ENCODE measurements at places on chromosomes 13 and 19.

- no peak for DNase-seq
Measured at GRCh38 chr13:30751183-30751933, 16.0 kb downstream of the ALOX5AP start.

DNA sequence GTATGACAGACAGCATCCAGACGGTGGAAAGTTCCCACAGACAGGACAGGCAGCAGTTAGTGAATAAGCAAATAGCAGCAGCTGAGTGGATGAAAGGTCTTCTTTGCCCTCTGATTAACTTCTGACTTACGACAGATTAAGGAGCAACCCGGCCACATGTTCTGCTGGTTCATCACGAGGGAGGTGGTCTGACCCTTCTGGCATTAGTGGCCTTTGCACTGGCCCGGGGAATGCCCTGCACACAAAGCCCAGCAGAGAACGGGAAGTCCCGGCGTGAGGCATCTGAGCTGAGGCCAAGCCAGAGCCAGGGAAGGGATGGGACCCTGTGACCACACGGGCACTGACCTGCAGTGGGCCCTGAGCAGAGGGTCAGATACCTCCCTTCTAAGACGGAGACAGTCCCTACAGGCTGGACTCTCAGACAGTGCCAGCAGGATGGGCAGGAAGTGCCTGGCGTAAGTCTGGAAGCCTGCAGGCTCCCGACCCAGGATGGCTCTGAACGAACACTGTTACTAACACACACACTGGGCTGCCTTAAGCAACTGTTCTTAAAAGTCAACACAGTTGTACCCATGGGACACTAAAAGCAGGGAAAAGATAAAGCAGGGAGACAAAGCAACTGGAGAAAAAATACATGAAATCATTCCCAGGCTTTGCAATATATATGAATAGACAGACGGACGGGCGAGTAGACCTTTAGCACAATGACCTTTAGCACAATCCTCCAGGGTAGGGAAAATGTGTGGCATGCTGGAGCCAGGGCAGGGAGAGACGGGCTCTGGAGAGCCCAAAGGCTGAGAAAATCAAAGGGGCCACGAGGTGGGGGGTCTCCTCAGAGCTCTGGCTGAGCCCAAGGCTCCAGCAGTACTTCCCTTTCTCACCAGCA, 6.3 kb downstream of the C19orf12 start:
- DNase-seq, result no peak

DNA sequence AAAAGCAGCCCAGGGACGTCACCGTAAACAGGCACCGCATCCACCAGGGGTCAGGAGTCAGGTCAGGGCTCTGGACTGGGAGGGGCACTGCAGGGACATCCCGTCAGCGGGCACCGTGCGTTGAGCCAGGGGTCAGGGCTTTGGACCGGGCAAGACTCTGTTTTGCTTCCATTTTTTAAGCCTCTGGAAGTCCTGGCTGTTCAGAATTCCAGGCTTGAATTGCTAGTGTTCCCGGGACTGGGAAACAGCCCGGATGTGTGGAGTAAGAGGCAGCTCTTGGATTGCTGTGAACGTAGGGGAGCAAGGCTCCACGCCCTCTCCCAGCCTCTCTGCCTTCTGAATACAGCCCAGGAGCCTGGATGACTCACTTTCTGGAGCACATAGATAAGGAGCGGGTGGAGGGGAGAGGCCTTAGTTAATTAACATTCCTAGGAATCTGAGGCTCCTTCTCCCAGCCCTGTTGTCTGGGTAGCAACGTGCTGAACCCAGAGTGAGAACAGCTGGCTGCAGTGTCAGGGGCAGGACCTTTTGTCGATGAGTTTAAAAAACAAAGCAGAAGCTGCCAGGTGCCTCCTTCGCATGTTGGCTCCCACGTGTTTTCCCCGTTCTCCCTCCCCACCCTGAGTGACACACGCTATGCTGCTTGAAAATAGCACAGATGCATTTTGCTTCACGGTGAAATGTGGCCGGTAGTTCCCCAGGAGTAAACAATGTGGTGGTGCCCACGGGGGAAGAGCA, 21.9 kb downstream of the ATP11A start:
- DNase-seq, result no peak

- DNase-seq, result no peak
Measured at GRCh38 chr13:25980255-25980654, 71.6 kb downstream of the SHISA2 start.

- DNase-seq, result no peak
Measured at GRCh38 chr19:46411925-46412649, 1.3 kb downstream of the CCDC8 start.

DNA sequence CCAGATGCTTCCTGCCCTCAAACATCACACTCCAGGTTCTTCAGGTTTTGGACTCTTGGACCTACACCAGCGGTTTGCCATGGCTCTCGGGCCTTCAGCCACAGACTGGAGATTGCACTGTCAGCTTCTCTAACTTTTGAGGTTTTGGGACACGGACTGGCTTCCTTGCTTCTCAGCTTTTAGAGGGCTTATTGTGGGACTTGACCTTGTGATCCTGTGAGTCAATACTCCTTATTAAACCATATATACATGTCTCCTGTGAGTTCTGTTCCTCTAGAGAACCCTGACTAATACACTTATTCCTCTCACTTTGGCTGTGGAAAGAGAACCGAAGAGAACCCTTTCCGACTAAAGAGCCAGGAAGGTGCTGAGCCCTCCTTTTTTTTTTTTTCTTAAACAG, 53.6 kb downstream of the LMO7 start:
- DNase-seq, result no peak

DNA sequence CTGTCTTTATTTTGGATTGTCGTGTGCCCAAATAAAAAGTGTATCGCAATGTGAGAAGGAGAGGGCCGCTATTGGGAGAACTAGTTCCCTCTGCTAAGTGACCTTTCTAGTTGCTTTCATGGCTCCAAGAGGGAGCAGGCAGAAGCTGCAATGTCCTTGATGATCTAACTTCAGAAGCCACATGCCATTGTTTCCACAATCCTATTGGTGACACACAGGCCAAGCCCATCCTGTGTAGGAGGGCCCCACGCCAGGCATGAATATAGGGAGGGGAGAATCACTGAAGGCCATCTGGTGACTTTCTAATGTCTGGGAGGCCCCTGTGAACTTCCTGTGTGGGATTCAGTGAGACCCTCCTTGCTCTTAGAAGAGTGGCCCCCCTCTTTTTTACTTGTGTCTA, 47.8 kb upstream of the KPNA3 start:
- no peak for DNase-seq

DNA sequence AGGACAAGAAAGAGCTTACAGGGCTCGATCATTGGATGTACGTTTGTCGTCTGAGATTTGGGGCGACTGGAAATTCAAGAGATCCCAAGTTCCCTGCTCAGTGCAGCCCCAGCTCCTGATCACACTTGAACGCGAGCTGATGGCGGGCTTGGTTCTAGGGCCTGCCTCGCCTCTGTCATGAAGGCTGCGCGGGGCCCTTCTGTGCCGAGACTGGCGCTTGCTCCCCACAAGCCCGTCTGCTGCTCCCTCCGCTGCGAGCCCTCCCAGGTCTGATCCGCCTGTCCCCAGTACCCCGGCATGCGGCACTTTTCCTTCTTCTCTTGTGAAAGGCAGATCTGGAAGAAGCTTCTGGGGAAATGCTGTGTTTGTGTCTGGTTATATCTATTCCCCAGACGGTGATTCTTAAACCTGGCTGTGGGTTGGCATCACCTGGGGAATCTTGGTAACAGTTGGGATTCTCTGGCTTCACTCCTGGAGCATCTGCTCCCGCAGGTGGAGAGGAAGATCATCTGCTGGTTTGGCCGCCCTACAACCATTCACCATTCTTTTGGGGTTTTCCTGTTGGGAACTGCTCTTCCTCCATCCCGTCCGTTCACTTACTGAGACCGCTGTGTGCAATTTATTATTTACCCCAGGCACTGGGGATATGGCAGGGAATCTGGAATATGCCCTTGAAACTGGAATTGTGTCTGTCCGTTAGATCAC, 43.6 kb downstream of the SIPA1L3 start:
- DNase-seq, result no peak

DNA sequence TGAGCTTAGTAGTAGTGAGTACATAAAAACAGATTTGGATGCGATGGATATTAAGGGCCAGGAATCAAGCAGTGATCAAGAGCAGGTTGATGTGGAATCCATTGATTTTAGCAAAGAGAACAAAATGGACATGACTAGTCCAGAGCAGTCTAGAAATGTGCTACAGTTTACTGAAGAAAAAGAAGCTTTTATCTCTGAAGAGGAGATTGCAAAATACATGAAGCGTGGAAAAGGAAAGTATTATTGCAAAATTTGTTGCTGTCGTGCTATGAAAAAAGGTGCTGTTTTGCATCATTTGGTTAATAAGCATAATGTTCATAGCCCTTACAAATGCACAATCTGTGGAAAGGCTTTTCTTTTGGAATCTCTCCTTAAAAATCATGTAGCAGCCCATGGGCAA, 11.4 kb downstream of the CHAMP1 start:
- DNase-seq, result no peak

DNA sequence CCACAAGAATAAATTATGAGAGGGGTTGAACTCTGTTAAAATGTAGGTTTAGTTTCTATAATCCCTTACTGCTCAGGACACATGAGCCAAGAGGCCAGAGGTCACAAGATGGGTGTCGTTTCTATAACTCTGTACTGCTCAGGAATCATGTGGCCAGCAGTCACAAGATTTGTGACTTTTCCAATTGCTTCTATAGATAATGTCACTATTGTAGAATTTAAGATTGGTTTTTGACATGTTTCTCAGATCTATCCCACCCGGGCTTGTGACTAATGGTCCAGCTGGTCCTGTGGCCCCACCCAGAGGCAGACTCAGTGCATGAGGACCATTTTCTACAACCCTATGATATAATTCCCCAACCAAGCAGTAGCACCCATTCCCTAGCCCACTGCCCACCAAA, 662.0 kb upstream of the KLF12 start:
- DNase-seq, result no peak

DNA sequence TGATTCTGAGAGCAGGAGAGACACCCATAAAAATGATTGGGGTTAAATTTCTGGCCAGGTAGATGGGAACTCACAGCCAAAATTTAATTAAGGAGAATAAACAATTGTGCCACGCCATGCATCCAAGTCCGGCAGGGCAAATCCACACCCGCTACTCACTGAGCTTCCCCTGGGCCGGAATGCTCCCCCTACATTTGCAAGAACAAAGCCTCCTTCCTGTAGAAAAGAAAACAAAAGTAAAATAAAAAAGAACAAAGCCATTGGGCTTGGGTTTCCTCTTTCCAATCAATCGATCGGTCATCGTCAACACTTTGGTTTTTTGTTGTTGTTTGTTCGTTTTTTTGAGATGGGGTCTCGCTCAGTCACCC, 30.2 kb upstream of the TFDP1 start:
- no peak for DNase-seq

DNA sequence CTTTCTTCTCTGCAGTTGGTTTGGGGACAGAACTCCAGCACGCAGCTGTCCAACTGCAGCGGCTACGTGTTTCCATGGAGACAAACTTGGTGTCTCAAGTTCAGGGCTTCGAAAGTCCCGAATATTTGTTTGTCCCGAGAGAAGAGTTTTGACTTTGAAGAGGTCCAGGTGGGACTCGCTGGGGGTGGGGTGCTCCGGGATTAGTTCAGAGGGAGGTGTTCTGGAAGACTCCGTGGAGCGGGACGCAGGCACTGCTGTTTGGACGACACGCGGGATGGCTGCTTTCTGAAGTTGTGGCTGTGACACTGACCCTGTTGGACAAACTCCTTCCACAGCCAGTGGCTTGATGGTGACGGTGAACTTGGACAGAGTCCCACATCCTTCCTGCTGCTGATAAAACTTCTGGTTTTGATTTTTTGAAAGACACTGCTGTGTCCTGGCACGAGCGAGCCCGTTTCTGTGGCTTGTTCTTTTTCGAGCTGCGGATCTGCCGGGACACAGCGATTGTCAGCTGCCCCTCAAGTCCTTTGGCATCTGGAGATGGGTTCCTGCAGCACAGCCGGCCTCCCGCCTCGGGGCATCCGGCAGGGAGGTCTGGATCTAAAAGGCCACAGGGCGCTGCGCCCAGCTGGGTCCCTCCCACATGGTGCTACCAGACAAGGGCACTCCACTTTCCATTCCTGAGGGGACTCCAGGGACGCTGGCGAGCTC, 15.9 kb upstream of the RANBP3 start:
- no peak for DNase-seq

GRCh38 chr19:5977222-5977784, 637 bp downstream of the RANBP3 start:
- DNase-seq, result no peak

- no peak for DNase-seq
Measured at GRCh38 chr19:51478381-51479234, at the start of gene CEACAM18. TSS of gene CEACAM18 (plus strand) at chr19:51478539.

DNA sequence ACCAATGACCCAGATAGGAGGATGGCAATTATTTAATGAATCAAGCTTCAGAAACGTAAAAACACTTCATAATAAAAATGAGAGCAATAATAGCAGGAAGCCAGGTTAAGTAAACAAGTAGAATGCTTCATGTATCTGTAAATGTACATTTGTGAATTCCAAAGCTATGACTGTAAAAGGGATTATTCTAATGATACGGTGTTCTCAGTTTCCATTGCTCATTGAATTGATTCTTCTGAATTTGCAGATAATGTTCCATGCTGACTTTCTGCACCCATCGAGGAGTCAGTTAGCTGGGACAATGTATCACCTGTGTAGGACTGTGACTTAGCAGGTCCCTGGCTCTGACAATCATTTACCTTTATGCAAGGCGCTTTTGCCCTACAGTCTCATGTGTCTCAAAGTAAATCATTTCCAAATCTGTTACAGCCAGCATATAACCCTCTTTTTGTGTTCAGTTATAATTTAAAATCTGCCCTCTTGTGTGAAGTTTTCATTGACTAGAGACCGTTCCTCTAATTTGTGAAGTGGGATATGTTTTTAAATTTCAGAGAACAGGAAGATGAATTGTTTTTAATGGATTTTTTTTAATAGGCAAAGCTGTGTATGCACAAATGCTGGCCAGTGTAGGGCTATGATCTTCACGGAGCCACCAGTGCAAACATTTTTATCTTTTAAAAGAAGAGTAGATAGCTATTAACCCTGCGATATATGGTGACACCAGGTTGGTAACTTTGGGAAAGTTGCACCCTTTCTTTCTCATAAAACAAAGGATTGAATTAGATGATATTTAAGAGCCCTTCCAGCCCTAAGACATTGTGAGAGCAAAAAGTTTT, 267.1 kb downstream of the KLF5 start:
- no peak for DNase-seq

DNA sequence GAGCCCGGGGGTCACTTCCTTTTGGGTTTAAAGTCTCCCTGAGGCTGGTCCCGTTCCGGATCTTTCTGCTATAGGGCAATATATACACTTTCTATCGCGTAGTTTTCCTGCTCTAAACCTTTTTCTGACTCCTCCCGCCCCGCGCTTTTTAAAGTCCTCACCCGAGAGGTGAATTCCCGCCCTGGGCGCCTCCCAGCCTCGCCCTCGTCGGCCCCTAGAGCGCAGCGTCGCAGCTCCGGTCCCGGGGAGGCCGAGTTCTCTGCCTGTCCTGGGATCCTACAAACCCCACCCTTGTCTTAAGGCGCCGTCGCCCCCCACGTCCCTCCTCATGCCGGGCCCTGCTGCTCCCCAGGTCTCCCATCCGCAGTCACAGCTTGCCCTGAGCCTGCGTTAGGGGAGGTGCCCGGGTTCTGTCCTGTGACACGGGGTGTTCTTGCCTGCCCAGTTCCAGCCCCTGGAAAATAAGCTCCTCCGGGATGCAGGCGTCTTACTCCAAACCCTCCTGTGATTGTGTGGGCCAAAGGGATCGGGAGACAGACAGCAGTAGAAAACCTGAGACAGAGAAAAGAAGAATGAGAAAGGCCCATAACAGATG, 491 bp downstream of the ZNF525 start:
- DNase-seq, result peak; percentile 27

- peak; percentile 62 for DNase-seq
Measured at GRCh38 chr19:3494051-3494450, 6.4 kb downstream of the DOHH start.

Data from activated CD4-positive, alpha-beta T cell treated with anti-CD3 and anti-CD28 coated beads, Interleukin-10, Interleukin-2, amounts not matched to agents 100 ng/mL and 50 ng/mL, durations not matched to agents 16 hours and 8 hours (primary cell).